ENCODE measurements at places on chromosomes 1 and 21.

- no peak for DNase-seq
Measured at GRCh38 chr21:36849461-36850105, 116.9 kb downstream of the HLCS start.

- no peak for DNase-seq
Measured at GRCh38 chr1:14668538-14668937, 70.1 kb downstream of the KAZN start.

DNA sequence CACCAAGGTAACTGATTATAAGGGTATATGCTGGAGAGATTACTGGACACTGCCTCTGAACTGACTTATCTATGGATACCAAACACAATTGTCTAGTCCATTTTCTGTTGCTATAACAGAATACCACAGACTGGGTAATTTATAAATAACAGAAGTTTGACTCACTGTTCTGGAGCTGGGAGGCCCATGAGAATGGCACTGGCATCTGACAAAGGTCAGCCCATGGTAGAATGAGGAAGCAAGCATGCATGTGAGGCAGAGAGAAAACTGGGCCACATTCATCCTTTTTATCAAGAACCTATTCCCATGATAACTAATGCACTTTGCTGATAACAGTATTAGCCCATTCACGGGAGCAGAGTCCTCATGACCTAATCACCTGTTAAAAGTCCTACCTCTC, 37.4 kb downstream of the FCER1A start:
- no peak for DNase-seq

DNA sequence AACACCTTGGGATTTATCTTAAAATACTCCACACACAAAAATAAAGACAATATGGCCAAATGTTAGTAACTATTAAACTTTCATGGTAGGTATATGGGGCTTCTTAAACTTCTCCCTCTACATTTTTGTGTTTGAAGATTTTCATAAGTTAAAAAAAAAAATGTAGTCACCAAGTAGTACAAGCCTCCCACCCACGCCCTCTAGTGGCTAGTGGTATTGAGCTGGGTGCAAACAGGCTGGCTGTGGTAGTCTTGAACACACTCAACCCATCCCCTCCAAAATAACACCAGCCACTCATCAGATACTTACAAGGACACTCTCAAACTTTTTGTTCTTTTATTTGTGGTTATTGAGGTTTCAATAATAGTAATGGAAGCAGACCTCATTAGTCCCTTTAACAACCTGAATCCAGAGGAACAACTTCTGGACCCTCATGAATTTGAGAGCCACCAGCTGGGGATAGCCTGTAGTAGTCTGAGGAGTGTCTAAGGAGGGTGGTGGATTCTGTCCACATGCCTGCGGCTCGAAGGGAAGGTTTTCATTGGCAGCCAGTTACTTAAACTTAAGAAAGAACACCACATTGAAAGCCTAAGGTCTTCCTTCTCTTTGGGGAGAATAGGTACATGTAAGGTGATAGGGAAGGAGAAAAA, 15.6 kb downstream of the RD3 start:
- peak; percentile 61 for DNase-seq

DNA sequence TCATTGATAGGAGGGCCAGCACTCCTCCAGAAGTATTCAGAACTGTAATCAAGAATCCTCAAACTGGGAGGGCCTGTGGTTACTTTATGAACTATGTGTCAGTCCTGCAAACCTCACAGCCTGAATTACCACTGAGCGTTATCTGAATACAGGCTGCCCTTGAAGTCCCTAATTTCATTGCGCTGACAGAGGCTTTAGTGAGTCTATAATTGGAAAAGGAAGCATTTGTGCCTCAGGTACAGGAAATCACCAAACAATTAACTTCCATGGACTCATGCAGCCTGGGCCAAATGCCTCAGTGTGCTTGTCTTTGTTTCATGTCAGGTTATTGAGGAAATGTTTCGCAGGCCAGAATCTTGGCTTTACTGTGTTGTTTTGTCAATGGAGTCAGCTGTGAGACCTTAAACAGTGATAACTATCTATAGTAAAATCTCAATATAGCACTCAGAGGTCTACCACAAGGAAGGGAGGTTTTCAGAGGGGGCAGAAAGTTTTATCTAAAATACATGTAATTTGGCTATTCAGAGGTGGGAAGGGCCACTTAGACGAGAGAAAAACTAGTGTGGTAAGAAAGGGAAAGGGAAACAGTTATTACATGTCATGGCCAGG, 32.9 kb upstream of the DOCK7 start:
- no peak for DNase-seq

- no peak for DNase-seq
Measured at GRCh38 chr1:7301664-7301981, 469.5 kb upstream of the VAMP3 start.

GRCh38 chr1:81848880-81849682, 48.3 kb downstream of the ADGRL2 start:
- DNase-seq: no peak

- DNase-seq: no peak
Measured at GRCh38 chr1:5793516-5793915, 198.7 kb downstream of the NPHP4 start.

DNA sequence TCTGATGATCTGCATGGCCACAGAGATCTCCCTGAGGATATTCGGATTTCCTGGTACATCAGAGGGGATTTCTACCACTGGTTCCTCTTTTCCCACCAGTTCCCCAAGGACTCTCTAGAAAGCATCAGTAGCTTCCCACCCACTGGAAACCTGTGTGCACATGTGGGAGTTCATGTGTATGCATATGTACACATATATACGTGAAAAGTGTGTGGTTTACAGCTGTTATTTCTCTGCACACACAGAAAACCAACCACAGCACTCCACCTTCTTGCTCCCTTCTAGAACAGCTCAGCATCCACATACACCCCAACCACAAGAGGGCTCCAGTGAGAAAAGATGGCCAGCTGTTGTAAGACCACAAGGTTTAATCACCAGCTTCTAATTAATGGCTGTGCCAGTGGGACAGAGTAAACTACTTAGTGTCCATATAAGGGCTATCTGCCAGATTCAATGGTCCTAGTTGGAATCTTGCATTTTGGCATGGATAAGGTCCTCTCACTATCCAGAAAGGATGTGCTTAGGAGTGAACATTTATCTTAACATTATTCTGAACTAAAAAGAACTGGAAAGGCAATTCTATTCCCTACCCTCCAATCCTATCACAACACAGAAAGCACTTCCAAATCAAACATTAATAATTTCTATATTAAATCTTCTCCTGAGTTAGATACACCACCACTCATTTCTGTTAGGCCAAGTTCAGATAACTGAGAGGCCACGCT, 24.1 kb downstream of the GPR3 start:
- no peak for DNase-seq

DNA sequence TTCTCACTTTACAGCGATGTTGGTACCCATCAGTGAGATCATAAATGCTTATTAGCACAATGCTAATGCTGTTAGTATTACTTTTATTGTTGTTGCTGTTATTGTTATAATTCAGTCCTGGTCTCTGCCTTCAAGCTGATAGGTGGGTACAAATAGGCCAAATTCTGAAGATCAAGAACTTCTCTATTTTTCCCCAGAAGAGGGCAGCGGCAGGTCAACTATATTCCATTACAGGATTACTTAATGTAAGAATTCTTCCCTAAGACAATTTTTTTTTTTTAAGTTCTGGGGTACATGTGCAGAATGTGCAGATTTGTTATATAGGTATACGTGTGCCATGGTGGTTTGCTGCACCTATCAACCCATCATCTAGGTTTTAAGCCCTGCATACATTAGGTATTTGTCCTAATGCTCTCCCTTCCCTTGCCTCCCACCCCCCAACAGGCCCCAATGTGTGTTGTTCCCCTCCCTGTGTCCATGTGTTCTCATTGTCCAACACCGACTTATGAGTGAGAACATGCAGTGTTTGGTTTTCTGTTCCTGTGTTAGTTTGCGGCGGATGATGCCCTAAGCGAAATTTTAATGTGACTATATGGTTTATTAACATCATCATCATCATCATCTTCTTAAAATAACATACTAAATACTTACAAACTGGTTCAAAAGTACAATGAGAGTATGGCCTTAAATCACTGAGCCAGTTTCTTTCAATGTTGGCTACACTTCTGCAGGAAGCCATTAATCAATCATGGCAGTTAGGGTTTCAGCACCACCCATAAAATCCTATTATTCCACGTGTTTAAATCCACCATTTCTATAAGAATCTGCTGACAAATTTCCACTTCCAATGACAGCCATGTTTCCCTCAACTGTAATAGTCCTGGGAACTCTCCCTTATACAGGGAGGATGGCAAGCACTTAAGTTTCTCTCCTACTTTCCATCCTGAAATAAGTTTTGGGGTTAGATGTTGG, 19.2 kb downstream of the SLC19A2 start:
- no peak for DNase-seq

DNA sequence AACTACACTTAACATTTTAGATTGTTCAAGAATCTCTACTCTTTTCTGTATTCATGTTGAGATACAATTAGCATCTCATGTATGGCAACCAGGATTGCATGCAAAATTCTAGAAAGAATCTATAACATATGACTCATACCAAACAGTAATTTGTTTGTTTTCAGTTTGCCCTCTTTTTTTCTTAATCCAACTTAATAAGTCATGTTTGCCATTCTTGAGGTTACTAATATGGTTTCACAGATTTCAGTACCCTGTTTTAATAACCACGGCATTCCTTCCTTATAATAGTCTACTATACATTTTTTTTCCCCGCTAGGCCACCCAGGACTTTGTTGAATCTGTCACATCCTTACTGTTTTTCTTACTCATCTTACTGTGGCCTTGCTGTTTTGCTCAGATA, 140.8 kb downstream of the FMN2 start:
- DNase-seq: no peak

GRCh38 chr1:154419620-154420571, 14.8 kb downstream of the IL6R start:
- DNase-seq: no peak

GRCh38 chr21:42781150-42781970, 98.0 kb downstream of the WDR4 start:
- DNase-seq: no peak

- no peak for DNase-seq
Measured at GRCh38 chr1:50369830-50370229, 53.4 kb downstream of the DMRTA2 start.
